ENCODE measurements at places on chromosomes 1 and 21.

- DNase-seq: no peak
Measured at GRCh38 chr21:32966120-32966519, 59.6 kb upstream of the OLIG2 start.

GRCh38 chr21:44890961-44891541 lies 17.6 kb upstream of the PTTG1IP start:
- DNase-seq: no peak

GRCh38 chr1:48036710-48037355 lies 39.6 kb upstream of the TRABD2B start:
- no peak for DNase-seq

- no peak for DNase-seq
Measured at GRCh38 chr1:193408782-193409293, 222.4 kb upstream of the B3GALT2 start.

- no peak for DNase-seq
Measured at GRCh38 chr1:40783001-40783905, at the start of gene KCNQ4. Gene KCNQ4, plus strand, starts transcription at chr1:40783787. Its CDS starts 307 bp downstream, at chr1:40784094.

DNA sequence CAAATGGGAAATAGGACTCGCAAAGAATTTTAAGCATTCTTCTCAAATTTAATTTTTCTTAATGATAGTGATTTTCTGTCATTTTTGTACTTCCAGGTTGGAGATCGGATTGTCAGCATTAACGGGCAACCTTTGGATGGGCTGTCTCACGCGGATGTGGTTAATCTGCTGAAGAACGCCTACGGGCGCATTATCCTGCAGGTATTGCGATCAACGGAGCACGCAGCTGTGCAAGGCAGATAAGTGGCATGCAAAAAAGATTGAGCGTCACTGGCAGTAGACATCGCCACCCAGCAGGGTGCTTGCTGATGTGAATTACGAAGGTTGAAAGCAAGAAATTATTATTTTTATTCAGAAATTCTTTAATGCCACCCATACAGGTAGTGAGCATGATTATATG lies 65.9 kb upstream of the L1TD1 start:
- no peak for DNase-seq

GRCh38 chr1:213186168-213186567 lies 135.1 kb downstream of the RPS6KC1 start:
- no peak for DNase-seq

DNA sequence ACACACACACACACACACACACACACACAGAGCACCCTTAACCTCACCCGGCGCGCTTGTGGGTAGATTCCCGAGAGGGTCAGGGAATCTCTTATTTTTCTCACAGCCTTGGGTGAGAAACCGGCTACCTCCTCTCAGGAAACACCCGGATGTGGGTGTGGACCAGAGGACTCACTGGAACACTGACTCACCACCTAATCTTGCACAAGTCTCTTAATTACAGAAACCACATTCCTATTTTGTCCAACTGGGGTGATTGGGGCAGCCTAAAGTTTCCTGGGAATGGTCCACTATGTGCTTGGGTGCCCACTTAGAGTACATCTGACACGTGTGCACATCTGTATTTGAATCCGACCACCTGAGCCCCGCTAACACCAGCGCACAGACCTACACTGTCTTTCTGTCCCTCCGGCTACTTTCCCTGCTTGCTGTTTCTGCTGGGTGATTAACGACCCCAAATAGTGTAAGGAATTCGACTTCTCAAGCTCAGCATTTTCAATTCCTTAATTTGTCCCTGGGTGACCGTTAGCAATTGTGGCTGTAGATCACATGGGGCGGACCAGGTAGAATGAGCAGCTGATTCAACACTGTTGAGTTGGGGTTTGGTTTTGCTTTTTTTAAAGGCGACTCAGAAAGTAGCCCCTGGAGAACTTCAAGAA lies 14.0 kb upstream of the TBX15 start:
- DNase-seq: no peak

GRCh38 chr1:244329591-244330317 lies 122.0 kb downstream of the ADSS2 start:
- DNase-seq: no peak

DNA sequence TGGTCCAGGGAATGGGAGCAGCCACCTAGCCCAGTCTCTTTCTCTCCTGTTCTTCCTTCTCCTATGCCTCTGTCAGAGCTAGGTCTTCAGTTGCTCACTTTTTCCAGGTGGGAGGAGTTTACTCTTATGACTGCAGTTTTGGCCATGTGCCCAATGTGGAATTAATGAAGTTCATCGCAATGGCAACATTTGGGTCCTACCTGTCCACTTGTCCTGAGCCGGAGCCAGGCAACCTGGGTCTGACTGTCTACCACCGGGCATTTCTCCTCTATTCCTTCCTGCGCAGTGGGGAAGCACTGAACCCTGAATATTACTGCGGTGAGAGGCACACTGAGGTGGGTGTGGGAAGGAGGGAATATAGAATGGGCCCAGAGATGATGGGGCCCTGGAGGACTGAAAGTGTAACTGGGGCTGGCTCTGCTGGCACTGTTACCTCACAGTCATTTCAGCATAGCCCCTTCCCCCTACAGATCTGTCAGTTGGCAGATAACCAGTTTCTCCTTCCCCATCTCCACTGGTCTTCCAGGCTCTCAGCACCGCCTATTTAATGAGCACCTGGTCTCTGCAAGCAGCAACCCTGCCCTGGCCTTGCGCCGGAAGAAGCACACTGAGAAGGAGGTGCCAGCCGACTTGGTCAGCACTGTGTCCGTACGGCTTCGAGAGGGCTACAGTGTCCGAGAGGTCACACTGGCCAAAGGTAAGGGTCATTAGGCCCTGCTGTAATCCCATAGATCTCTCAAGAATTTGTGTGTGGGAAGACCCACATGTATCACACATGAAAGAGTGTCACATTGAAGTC lies 30.1 kb downstream of the SZT2 start:
- no peak for DNase-seq

GRCh38 chr1:54399765-54400164 lies 6.4 kb downstream of the SSBP3 start:
- DNase-seq: no peak

DNA sequence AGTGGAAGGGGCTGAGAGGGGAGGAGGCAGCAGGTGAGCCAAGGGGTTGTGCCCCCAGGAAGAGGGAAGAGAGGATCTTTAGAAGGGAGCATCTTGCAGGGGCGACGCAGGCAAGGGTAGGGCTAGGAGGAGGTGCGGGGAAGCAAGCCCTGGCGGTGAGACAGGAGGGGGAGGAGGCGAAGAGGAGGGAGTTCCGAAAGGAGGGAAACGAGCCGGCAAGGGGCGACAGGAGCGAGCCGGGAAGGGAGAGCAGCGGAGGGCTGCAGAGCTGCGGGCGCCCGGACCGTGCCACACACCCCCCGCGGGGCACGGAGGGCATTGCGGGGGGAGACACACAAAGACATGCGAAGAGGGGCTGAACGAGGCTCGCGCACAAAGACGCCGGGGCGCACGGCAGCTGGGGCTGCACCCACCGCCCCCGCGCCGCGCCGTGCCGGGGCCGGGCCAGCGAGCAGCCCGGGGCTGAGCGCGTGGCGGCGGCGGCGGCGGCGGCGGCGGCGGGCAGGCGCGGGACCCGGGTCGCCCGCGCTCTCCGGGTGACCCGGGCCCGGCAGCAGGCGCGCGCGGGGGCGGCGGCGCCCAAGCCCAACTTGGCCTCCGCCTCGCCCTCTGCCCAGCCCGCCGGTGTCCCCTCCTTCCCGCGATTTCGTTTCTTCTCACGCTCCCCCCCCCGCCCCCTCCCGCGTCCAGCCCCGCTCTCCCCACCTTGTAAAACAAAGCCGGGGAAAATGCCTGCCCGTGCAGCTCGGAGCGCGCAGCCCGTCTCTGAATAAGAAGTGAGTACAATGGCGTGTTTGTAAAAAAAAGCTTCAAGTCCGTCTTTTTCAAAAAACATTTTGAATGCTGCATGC lies at the start of gene KCNK2:
KCNK2 (plus strand) TSS at position 206 of the 851 bp plus-strand sequence. CDS start 649 bp downstream, outside the sequence.
- no peak for DNase-seq

- DNase-seq: no peak
Measured at GRCh38 chr1:32729254-32730046, 26.9 kb upstream of the SYNC start.

DNA sequence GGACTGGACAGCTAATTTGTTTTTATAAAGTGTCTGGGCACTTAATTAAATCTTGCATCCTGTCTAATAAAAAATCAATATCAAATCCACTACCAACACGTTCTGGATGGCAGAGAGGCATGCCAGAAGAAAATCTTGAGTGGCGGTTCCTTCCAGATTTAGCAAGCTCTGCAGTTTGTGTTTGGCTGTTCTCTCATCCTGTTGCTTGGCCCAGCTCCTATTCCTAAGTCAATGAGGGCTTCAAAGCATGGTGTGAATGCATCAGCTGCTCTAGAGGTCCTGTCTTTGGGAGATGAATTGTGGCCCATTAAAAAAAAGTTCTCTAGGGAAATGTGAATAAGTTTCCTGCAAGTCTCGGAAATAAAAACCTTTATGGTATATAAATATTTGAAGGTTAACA lies 90.3 kb downstream of the DISC1 start:
- no peak for DNase-seq

- no peak for DNase-seq
Measured at GRCh38 chr1:184031409-184032107, 6.0 kb downstream of the COLGALT2 start.

DNA sequence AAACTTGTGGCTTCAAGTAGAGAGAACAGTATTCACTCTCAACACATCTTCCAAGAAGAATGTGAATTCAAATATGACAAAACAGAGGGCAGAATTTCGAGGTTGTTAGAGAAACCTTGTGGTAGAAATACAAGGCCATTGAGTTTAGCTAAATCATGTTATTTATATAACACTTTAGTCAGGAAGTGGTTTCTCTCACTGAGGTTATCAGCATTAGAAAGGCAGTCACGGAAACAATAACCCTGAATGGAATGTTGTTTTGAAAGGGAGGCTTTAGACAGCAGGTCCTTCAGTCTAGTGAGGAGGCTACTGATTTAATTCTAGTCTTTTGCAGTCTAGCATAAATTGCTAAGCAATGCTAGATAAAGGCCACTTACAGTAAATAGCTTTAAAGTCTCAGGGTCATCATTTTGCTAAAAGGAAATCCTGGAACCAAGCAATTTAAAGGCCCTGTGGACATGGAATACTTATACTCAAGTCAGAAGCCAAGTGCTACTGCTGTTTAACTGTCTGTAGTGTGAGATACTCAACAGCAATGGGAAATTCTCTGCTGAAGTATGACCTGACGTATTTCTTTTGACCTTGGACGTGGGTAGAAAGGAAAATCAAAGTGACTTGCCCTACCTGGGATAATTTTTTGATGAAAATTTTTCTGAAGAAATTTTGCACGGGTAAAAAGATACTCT lies 89.0 kb upstream of the CHODL start:
- DNase-seq: no peak

- DNase-seq: no peak
Measured at GRCh38 chr1:20823845-20824244, 36.7 kb upstream of the HP1BP3 start.

GRCh38 chr1:235156265-235156664 lies 4.8 kb downstream of the RBM34 start:
- DNase-seq: no peak

DNA sequence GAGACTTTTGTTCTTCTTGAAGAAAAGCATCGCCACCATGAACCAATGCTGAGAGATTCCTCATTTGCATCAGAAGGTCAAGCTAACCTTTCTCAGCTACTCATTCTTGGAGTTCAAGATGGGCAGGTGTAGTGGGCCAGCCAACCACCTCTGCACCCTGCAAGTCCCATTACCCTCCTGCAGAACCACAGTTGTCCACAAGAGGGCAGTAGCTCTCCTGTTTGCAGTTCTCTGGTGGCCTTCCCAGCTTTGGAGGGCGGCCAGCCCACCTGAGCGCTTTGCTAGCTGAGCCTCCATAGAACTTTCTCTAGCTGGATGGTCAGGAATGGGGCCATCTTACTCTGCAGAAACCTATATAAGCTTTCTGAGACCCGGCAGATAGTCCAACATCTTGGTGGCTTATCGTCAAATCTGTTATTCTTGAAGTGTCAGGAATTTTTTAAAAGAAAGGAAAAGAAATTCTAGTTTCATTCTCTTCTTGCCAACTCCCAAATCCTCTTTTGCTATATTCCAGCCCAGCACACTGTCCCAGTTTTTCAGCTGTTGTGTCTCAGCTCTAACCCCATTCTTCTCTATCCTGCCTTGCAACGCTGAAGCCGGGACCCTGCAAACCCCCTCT lies 11.0 kb upstream of the LMX1A start:
- peak; percentile 77 for DNase-seq

GRCh38 chr1:239587066-239587465 lies 200.7 kb downstream of the CHRM3 start:
- peak; percentile 22 for DNase-seq

DNA sequence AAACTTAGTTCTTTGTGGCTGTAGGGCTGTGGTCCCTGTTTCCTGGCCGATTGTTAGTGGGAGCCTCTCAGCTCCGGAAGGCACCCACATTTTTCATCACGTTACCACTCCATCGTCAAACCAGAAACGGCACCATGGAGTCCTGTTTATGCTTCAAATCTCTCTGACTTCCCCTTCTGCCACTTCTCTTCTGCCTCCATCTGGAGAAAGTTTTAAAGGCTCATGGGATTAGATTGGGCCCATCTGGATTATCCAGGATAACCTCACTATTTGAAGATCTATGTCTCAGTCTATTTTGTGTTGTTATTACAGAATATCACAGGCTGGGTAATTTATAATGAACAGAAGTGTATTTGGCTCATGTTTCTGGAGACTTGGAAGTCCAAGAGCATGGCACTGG lies 19.3 kb upstream of the IL22RA1 start:
- no peak for DNase-seq

DNA sequence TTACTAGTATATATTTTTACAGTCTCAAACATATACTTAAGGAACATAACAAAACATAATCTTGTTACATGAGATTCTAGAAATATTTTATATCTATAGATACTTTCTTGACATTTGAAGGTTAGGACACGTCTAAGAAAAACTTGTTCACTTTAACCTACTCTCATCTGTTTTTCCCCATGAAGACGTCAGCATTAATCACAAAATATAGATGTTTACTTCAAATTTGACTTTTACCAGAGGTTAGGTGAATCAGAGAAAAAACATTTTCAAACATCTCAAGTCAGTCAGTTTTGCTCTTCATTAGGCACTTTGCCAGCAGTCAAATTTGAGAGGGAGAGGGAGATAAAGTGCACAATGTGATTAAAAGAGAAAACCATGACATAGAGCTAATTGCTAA lies 47.7 kb downstream of the BRINP3 start:
- DNase-seq: no peak

DNA sequence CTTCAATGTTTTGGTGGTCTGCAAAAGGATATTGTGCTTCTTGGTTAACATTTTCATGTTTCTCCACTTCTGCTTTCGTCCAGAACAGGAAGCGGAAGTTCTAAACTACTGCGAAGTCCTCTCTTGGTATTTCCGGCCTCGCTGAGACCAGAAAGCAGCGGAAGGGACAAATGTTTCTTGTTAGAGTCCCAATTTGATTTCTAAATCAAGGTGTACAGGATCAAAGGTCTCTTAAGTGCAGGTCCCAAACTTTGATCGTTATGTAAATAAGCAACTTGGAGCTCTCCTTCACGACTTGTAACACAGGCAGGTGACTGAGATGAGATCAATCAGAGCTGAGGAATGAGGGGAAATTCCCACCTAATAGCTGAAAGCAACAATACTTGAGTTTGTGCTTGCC lies 40.1 kb upstream of the HMCN1 start:
- DNase-seq: peak; percentile 46

Measured in CD4-positive, alpha-beta T cell treated with Interleukin-15 for 4 hours (primary cell).